HEK293T (cell line): ENCODE measurements at places on chromosomes 12 and 14.

GRCh38 chr12:32727237-32727636 lies 28.5 kb downstream of the YARS2 start:
- no peak for DNase-seq

DNA sequence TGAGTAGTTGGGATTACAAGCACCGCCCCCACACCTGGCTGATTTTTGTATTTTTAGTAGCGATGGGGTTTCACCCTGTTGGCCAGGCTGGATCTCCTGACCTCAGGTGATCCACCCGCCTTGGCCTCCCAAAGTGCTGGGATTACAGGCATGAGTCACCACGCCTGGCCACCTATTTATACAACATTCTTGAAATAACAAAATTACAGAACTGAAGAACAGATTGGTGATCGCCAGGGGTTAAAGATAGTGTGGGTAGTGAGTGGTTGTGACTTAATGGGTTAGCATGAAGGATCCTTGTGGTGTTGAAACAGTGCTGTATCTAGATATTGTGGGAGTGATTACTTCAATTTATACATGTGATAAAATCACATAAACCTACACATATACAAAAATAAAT lies 7.4 kb downstream of the GLIPR1L1 start:
- no peak for DNase-seq

DNA sequence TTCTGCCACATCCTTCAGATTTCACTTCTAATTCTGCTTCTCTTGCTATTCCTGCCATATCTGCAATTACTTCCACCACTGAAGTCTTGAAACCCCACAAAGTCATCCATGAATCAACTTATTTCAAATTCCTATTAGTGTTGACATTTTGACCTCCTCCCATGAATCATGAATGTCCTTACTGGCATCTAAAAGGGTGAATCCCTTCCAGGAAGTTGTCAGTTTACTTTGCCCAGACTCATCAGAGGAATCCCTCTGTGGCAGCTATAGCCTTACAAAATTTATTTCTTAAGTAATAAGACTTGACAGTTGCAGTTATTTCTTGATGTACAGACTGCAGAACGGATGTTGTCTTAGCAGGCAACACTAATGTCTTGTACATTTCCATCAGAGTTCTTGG lies 162.9 kb downstream of the PCNX1 start:
- DNase-seq: no peak

DNA sequence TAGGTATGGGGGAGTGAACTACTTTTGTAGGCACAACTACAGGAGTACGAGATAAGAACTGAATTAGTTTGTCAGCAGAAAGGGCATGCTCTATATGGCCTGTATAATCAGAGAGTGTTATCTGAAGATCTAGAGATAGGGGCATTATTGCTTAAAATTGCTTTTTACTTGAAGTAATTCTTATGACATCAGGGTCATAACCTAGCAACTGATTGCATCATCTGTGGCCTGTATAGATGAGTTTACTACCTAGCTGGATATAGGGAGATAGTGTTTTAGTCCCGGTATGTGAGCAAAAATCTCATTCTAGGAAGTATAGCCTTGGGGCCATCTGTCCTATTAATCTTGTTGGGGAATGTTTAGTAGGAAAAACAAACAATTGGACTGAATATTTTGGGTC lies 142.7 kb downstream of the TMEM117 start:
- DNase-seq: no peak

GRCh38 chr12:9759694-9760093 lies 1.0 kb downstream of the CD69 start:
- DNase-seq: no peak

GRCh38 chr14:70642303-70643235 lies 853 bp downstream of the TTC9 start:
- DNase-seq: no peak

GRCh38 chr14:53924753-53925152 lies 31.9 kb downstream of the BMP4 start:
- no peak for DNase-seq

- no peak for DNase-seq
Observed at GRCh38 chr12:17642340-17642650, 447.7 kb downstream of the RERGL start.

- DNase-seq: peak; percentile 45
Observed at GRCh38 chr12:91109148-91109564, 2.1 kb downstream of the LUM start.
